ENCODE measurements at places on chromosomes 2 and 18.

GRCh38 chr18:73563901-73564472, 583.6 kb downstream of the FBXO15 start:
- DNase-seq: no peak

GRCh38 chr2:174892546-174892945, 112.6 kb downstream of the CHN1 start:
- no peak for DNase-seq

DNA sequence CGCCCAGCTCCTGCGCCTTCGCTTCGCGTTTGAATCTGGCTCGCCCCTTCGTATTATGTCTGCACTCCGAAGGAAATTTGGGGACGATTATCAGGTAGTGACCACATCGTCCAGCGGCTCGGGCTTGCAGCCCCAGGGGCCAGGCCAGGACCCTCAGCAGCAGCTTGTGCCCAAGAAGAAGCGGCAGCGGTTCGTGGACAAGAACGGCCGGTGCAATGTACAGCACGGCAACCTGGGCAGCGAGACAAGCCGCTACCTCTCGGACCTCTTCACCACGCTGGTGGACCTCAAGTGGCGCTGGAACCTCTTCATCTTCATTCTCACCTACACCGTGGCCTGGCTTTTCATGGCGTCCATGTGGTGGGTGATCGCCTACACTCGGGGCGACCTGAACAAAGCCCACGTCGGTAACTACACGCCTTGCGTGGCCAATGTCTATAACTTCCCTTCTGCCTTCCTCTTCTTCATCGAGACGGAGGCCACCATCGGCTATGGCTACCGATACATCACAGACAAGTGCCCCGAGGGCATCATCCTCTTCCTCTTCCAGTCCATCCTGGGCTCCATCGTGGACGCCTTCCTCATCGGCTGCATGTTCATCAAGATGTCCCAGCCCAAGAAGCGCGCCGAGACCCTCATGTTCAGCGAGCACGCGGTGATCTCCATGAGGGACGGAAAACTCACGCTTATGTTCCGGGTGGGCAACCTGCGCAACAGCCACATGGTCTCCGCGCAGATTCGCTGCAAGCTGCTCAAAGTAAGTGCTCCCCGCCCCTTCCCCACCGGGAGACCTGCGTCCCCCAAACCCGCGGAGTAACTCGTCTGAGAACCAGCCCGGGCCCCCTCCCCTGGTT, 453 bp downstream of the KCNJ3 start:
- DNase-seq: no peak

- no peak for DNase-seq
Measured at GRCh38 chr2:176854878-176855277, 357.7 kb upstream of the HNRNPA3 start.

GRCh38 chr2:159712929-159713420, 669 bp downstream of the MARCHF7 start:
- DNase-seq: no peak

DNA sequence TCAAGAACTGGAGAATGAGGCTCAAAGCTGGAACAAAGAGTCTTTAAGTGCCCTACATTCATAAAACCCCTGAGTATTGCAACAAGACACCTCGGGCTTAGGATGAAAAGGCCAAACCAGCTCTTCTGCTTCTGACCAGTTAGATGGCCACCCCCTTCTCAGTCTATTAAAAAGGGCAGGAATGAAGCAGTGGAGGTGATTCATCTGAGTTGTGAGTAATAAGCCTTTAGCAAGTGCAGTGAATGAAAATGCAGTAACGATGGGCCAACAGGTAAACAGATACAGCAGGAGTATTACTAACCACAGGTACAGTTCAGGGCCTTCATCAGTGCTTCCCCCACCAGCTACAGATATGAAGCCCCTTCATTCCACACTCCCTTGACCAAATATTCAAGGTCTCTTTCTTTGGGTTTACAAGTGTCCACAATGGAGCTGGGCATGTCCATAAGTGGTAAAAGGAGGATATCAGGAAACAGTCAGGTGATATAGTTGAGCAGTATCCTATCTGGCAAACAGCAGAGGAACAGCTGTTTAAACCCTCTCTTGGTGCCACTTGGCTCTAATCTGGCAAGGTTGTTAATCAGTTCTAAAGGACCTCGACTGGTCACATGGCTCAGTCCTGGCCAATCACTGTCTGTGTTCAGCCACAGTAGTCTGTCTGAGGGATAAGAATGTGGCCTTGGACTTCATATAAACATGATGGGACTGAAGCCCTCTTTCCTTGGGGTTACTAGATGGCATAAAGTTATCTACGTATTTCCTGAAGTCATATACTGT, 17.8 kb downstream of the SERPINB13 start:
- no peak for DNase-seq

Measured in activated T-cell treated with anti-CD3 and anti-CD28 coated beads for 1 hour (primary cell).